NCI-H1105 treated with DMSO at 0.1 percent for 48 hours (cell line): ENCODE measurements at places on chromosomes 2 and 18.

DNA sequence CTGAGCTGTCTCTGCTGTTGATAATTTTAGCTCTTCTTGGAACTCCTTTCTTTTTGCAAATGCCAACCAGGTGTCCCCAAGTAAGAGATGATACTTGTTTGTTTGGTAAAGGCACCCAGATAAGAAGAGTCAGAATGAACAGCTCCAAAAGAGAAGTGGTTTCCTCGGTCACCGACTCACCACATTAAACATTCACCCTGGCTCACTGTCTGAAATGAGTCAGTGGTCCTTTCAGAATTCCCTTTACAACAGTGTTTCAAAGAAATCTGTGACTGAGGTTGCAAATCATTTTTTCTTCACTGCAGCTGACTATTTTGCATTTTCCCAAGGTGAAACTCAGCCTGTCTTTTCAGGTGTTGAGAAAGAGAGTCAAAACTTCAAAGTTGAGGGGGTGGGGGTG is 16.2 kb upstream of the CXCR4 start:
- DNase-seq, result no peak

DNA sequence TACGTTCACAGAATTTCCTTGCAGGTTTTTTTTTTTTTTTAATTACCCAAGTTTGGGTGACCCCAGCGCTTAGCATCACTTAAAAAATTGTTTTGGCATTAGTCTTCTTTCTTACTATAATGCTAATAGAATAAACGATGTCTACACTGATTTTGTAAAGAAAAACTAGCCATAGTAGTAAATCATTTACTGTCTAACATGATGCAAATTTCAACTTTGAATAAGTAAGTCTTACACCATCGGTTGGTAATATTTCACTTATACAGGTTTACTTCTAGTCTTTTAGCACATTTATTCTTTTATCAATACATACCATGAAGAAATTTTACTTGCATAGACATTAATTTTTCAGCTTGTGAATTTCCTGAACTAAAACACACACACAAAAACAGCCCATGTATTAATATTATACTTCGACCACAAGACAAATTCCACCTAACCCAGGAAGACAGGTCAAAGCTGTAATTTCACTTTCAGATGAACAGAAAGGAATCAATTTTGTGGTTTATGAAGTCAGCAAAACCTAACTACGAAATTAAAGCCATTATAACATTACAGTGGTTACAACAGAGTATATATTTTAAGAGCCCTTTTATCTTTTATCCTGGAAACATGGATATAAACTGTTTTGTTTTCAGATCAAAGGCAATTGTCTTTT is 1.9 kb downstream of the YES1 start:
- no peak for DNase-seq

- DNase-seq, result no peak
Observed at GRCh38 chr2:137118140-137118539, 352.8 kb downstream of the THSD7B start.

DNA sequence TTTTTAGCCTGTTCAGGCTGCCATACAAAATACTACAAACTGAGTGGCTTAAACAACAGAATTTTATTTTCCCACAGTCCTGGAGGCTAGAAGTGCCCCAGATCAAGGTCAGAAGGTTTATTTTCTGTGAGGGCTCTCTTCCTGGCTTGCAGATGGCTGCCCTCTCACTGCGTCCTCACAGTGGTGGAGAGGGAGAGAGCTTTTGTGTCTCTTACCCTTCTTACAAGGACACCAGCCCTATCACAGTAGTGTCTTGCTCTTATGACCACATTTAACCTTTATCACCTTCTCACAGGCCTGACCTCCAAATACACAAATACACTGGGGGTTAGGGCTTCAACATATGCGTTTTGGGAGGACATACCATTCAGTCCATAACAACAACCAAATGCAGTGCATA is 11.7 kb downstream of the WDR7 start:
- no peak for DNase-seq
